Pancreas (tissue), 10 donors: ENCODE measurements at places on chromosomes 1 and 21. TPM values are rescaled to one million over a fixed set of nuclear protein-coding genes. Genes with fewer than 3 reads are reported as not detected.
A peak's percentile ranks its signal among the peaks of the same experiment; 100 is the strongest.

GRCh38 chr1:245475126-245475525, 320.3 kb downstream of the KIF26B start:
- no peak overlapping the region for H3K4me3 ChIP-seq
- no peak overlapping the region for H3K27ac ChIP-seq
- no peaks in the 10 kb centered on the region for H3K4me1 ChIP-seq
- no peak for DNase-seq
- H3K36me3 ChIP-seq, result no peaks in the 10 kb centered on the region

DNA sequence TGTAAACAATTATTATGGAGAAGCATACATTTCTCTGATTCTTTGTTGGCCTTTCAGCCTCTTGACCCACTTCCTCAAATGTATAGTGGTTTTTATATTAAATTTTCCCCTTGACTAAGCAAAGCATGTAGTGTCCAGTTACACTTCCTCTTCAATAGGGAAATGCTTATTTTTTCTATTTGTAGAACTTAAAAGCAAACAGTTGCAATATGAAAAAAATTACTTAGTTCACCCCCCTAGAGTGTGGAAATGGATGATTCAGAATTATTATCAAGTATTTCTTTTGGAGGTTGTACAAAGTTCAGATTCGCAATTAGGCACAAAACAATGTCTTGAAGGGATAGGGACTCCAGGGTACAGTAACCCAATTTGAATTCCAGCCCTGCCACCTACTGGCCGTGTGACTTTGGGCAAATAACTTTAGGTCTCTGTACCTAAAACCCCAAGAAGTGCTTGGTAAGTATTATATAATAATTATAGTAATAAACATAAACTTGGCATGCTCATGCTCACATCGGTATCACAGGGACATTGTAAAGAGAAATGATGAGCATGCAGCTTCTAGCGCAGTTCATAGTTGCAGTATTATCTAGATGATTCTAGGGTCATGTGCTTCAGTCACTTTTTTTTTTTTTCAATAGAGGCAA, 28.6 kb upstream of the IFNGR2 start:
- no peak overlapping the region for H3K4me3 ChIP-seq
- H3K27ac ChIP-seq, result peak overlapping the region; percentile 12
- H3K4me1 ChIP-seq, result no peaks in the 10 kb centered on the region

DNA sequence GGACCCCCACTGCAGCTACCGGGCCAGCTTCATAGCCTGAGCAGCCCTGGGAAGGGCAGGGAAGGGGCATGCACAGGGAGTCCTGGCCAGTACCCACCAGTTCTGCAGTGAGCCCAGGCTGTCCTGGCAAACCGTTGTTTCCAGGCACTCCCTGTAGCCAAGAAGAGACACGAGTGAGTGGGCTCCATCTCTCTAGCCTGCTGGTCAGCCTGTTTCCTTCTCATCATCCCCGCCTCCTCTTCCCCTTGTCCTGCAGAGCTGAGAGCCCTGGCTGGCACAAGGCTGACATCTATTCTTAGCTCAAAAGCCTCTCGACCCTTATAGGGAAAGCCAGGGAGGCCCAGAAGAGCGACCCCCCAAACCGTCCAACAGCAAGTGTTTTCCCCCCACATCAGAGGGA, 28.7 kb downstream of the COL16A1 start:
- peaks cover 4% of the 10 kb centered on the region for H3K4me1 ChIP-seq
- DNase-seq, result no peak
- no peak overlapping the region for H3K27ac ChIP-seq
- no peaks in the 10 kb centered on the region for H3K36me3 ChIP-seq
- H3K4me3 ChIP-seq, result no peak overlapping the region
- H3K27me3 ChIP-seq, result no peaks in the 10 kb centered on the region

- H3K4me1 ChIP-seq, result no peaks in the 10 kb centered on the region
- H3K27ac ChIP-seq, result no peak overlapping the region
- no peaks in the 10 kb centered on the region for H3K36me3 ChIP-seq
Observed at GRCh38 chr1:38296047-38296446, 249.5 kb upstream of the POU3F1 start.

DNA sequence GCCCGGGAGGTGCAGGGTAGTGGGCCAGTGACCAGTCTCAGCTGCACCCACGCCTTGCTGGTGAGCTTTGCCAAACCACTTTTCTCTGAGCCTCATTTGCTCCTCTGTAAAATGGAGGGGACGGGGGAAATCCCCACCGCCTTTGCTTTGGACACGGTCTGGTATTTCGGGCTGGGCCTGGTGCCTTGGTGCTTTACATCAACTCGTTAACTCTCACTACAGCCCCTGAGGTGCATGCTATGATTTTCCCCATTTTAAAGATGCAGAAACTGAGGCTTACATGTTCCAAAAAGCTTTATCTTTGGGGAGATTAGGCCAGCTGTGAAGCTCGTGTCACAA, 116.1 kb upstream of the RUNX3 start:
- no peaks in the 10 kb centered on the region for H3K36me3 ChIP-seq
- no peaks in the 10 kb centered on the region for H3K27me3 ChIP-seq
- no peak overlapping the region for H3K4me3 ChIP-seq
- DNase-seq, result no peak
- H3K4me1 ChIP-seq, result no peaks in the 10 kb centered on the region

GRCh38 chr1:12284486-12284885, 54.7 kb downstream of the VPS13D start:
- H3K4me3 ChIP-seq, result no peak overlapping the region
- no peaks in the 10 kb centered on the region for H3K4me1 ChIP-seq
- no peak overlapping the region for H3K27ac ChIP-seq
- no peak for DNase-seq
- no peaks in the 10 kb centered on the region for H3K27me3 ChIP-seq
- no peaks in the 10 kb centered on the region for H3K36me3 ChIP-seq

DNA sequence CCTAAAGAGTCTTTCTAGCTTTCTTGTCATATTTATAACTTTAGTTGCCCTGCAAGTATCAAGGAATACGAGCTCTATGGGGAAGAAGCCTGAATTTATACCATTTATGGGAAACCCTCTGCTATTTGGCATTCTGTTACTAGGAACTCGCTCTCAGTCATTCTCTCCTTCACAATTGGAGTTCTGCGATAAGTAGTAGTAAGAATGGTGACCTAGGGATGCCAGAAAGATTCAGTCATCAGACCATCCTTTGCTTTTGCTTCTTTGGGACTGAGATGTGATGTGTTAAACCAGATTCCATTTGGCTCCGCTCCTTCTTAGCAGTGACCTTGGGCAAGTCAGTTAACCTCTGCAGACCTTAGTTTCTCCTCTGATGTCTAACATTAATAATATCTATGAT, 256.5 kb downstream of the FGGY start:
- no peaks in the 10 kb centered on the region for H3K36me3 ChIP-seq
- DNase-seq, result no peak
- H3K27me3 ChIP-seq, result no peaks in the 10 kb centered on the region
- H3K27ac ChIP-seq, result no peak overlapping the region
- H3K4me1 ChIP-seq, result peaks cover 17% of the 10 kb centered on the region
- H3K4me3 ChIP-seq, result no peak overlapping the region

- no peak overlapping the region for H3K27ac ChIP-seq
- H3K36me3 ChIP-seq, result no peaks in the 10 kb centered on the region
- no peaks in the 10 kb centered on the region for H3K27me3 ChIP-seq
- no peak for DNase-seq
- no peaks in the 10 kb centered on the region for H3K4me1 ChIP-seq
Observed at GRCh38 chr21:42768324-42769121, 110.8 kb downstream of the WDR4 start.

DNA sequence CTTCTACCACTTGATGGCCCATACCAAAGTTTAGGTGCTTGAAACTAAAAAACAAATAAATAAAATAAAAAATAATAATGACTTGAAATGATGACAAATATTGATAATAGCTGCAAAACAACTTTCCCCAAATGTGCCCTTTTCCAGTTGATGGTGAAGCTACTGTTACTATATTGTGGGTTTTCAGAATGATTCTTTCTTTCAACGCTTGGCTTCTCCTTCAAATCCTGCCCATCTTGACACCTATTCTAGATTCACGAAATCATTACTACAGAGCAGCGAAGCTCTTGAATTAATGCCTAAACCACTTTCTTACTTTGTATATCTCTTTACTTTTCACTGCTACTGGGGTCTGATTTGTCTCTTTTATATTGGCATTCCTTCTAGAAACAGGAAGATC, 9.2 kb upstream of the C1orf141 start:
- no peak for DNase-seq
- no peaks in the 10 kb centered on the region for H3K36me3 ChIP-seq
- H3K4me1 ChIP-seq, result peaks cover 17% of the 10 kb centered on the region
- no peaks in the 10 kb centered on the region for H3K27me3 ChIP-seq
- no peak overlapping the region for H3K4me3 ChIP-seq
- H3K27ac ChIP-seq, result no peak overlapping the region

- peaks cover 7% of the 10 kb centered on the region for H3K4me1 ChIP-seq
- no peak for DNase-seq
- no peaks in the 10 kb centered on the region for H3K36me3 ChIP-seq
Observed at GRCh38 chr21:43733060-43733459, 14.1 kb downstream of the PDXK start.

- H3K4me1 ChIP-seq, result no peaks in the 10 kb centered on the region
- no peaks in the 10 kb centered on the region for H3K36me3 ChIP-seq
- H3K27ac ChIP-seq, result no peak overlapping the region
- no peaks in the 10 kb centered on the region for H3K27me3 ChIP-seq
- no peak overlapping the region for H3K4me3 ChIP-seq
Observed at GRCh38 chr1:244112041-244112440, 61.0 kb downstream of the ZBTB18 start.

DNA sequence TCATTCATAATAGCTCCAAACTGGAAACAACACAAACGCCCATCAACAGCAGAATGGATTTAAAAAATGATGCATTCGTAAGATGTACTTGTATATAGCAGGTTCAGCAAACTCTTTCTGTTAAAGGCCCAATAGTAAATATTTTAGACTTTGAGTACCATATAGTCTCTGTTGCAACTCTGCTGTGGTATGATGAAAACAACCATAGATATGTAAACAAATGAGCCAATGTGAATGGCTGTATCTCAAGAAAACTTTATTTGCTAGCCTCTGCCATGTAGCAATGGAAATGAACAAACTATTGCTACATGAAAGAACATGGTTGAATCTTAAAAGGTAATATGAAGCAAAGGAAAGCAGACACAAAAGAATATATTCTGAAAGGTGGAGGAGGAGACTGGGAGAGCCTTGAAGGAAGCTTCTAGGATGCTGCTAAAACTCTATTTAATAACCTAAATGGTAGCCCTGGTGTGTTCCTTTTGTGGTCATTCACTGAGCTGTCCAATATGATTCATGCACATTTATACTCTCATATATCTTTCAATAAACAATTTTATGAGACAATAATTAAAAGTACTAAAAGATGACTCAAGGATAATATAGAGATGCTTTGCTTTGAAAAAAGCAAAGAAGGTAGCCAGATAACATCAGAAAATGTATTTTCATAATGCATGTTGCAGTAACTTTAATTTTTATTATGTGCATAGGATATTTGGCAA, 29.1 kb upstream of the FMO3 start:
- no peaks in the 10 kb centered on the region for H3K36me3 ChIP-seq
- no peaks in the 10 kb centered on the region for H3K4me1 ChIP-seq
- H3K27me3 ChIP-seq, result no peaks in the 10 kb centered on the region
- no peak overlapping the region for H3K27ac ChIP-seq
- DNase-seq, result no peak

GRCh38 chr1:200628223-200628881, 7.8 kb upstream of the KIF14 start:
- DNase-seq, result no peak
- no peak overlapping the region for H3K4me3 ChIP-seq
- H3K27me3 ChIP-seq, result no peaks in the 10 kb centered on the region
- no peaks in the 10 kb centered on the region for H3K36me3 ChIP-seq
- no peak overlapping the region for H3K27ac ChIP-seq
- no peaks in the 10 kb centered on the region for H3K4me1 ChIP-seq

- no peaks in the 10 kb centered on the region for H3K27me3 ChIP-seq
- DNase-seq, result no peak
- no peak overlapping the region for H3K4me3 ChIP-seq
- H3K36me3 ChIP-seq, result no peaks in the 10 kb centered on the region
- H3K4me1 ChIP-seq, result no peaks in the 10 kb centered on the region
Observed at GRCh38 chr21:39050841-39051587, 132.2 kb downstream of the PSMG1 start.

GRCh38 chr1:242178924-242179708, 180.2 kb upstream of the MAP1LC3C start:
- no peaks in the 10 kb centered on the region for H3K4me1 ChIP-seq
- no peaks in the 10 kb centered on the region for H3K27me3 ChIP-seq
- DNase-seq, result no peak
- no peak overlapping the region for H3K27ac ChIP-seq
- no peaks in the 10 kb centered on the region for H3K36me3 ChIP-seq

- H3K27me3 ChIP-seq, result no peaks in the 10 kb centered on the region
- peak overlapping the region; percentile 39 for H3K4me3 ChIP-seq
- DNase-seq, result peak; percentile 5
- H3K36me3 ChIP-seq, result no peaks in the 10 kb centered on the region
- H3K27ac ChIP-seq, result no peak overlapping the region
Observed at GRCh38 chr1:232629250-232630046, 485 bp downstream of the SIPA1L2 start.

- H3K27me3 ChIP-seq, result no peaks in the 10 kb centered on the region
- H3K27ac ChIP-seq, result no peak overlapping the region
Observed at GRCh38 chr1:223273511-223273910, 90.5 kb downstream of the SUSD4 start.

GRCh38 chr1:149846042-149846441, 53.3 kb upstream of the BOLA1 start:
- no peak overlapping the region for H3K27ac ChIP-seq
- no peak for DNase-seq
- peaks cover 20% of the 10 kb centered on the region for H3K4me1 ChIP-seq
- H3K4me3 ChIP-seq, result no peak overlapping the region

DNA sequence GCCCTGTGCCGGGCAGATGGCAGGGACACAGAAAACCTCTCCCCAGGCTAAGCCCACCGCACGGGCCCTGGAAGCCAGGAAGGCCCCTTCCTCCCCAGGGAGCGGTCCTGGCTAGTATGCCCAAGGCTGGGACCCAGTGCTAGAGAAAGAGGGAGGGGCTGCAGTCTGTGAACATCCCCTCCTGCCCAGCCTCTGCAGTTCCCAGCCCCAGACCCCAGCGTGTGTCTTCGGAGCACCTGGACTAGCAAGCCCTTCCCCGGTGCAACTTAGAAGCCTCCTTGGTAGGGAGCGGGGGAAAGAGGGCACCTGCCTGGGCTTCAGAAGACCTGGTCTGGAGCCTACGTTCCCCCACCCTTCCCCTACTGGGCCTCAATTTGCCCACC, 2.1 kb downstream of the PLEKHG5 start:
- H3K4me1 ChIP-seq, result no peaks in the 10 kb centered on the region
- H3K27ac ChIP-seq, result no peak overlapping the region
- no peak overlapping the region for H3K4me3 ChIP-seq
- no peak for DNase-seq
- no peaks in the 10 kb centered on the region for H3K36me3 ChIP-seq

EXOSC10 gene
- 32.5 TPM for polyA plus RNA-seq

TIAM1 gene
- 2.4 TPM for polyA plus RNA-seq

SPRR2D gene
- 0.53 TPM for polyA plus RNA-seq

KHDRBS1 gene
- 41.7 TPM for polyA plus RNA-seq

S100A2 gene
- polyA plus RNA-seq, result 1.9 TPM

AKR7A3 gene
- polyA plus RNA-seq, result 209 TPM

CAPN8 gene
- polyA plus RNA-seq, result 2.2 TPM

SYNC gene
- 0.91 TPM for polyA plus RNA-seq
